Activated naive CD8-positive, alpha-beta T cell treated with anti-CD3 and anti-CD28 coated beads, Interleukin-2, amount 50 U/mL, for 24 hours (primary cell): ENCODE measurements at places on chromosomes 11 and 22.

GRCh38 chr11:116473206-116473769 lies 299.5 kb downstream of the BUD13 start:
- no peak overlapping the region for H3K4me3 ChIP-seq
- DNase-seq, result no peak
- no peaks in the 10 kb centered on the region for H3K4me1 ChIP-seq
- H3K27ac ChIP-seq, result no peak overlapping the region

DNA sequence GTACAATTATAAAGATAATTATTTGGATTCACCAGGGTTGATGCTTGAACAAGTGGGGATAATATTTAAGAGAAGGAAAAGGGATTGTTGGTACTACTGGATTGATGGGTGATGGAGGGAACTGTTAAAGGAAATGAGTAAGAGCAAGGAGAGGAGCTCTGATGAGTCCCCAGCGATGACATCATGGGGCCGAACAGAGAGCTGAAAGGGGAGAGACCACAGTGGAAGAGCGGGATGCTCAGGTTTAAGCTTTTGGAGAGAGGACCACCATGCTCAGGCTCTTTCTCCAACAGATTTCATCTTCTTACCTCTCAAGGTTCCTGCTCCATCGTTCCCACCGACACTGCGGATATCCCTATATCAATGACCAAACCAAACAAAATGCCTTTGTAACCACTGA lies 568.7 kb downstream of the ETS1 start:
- H3K27me3 ChIP-seq, result peaks cover 3% of the 10 kb centered on the region
- H3K27ac ChIP-seq, result no peak overlapping the region
- H3K4me3 ChIP-seq, result no peak overlapping the region
- DNase-seq, result no peak
- H3K4me1 ChIP-seq, result peaks cover 3% of the 10 kb centered on the region

DNA sequence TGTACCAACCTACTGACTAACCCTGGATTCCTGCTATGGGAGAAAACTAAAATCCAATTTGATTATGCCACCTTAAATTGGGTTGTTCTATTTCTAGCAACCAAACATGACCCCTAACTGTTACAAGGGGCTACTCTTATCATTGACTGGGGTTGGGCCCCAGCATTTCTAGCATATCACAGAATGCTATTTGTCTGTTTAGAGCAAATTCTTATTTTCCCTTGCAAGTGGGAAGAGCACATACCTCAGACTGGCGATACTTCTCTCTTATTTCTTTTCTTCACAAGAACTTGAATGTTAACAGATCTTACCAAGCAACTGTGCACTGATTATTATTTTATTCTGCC lies 93.7 kb downstream of the C11orf58 start:
- no peaks in the 10 kb centered on the region for H3K36me3 ChIP-seq
- no peak for DNase-seq
- H3K4me3 ChIP-seq, result no peak overlapping the region
- H3K4me1 ChIP-seq, result peaks cover 6% of the 10 kb centered on the region
- no peak overlapping the region for H3K27ac ChIP-seq

GRCh38 chr11:134341805-134342571 lies 10.2 kb downstream of the GLB1L2 start:
- no peaks in the 10 kb centered on the region for H3K36me3 ChIP-seq
- H3K27me3 ChIP-seq, result no peaks in the 10 kb centered on the region
- no peak for DNase-seq
- no peaks in the 10 kb centered on the region for H3K4me1 ChIP-seq
- H3K27ac ChIP-seq, result no peak overlapping the region

- peaks cover 11% of the 10 kb centered on the region for H3K4me1 ChIP-seq
These were observed 1.4 kb downstream of the ARHGAP20 start for GRCh38 chr11:110710628-110711381.

GRCh38 chr11:2868506-2869133 lies 17.0 kb downstream of the CDKN1C start:
- no peak for DNase-seq
- peaks cover 56% of the 10 kb centered on the region for H3K27me3 ChIP-seq
- no peaks in the 10 kb centered on the region for H3K36me3 ChIP-seq
- no peak overlapping the region for H3K27ac ChIP-seq

DNA sequence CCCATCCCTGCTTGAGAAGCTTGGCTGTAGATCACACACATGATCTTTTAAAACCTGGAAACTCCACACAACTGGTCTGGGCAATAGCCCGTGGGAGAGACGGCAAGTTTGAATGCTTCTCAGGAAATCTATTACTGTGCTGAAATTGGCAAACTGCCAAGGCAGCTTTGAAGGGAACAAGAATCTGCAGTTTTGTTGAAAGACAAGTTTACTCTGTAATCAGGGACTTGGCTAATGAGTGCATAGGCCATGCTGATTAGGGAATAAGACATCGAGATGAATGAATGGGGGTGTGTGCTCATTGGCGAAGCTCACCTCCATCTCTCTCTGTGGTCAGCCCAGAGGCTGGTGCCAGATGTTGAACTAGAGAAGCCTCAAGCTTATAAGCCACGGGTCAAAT lies 218.8 kb downstream of the HIPK3 start:
- DNase-seq, result no peak
- no peaks in the 10 kb centered on the region for H3K36me3 ChIP-seq
- H3K4me1 ChIP-seq, result no peaks in the 10 kb centered on the region

- peak overlapping the region; percentile 92 for H3K4me3 ChIP-seq
- no peaks in the 10 kb centered on the region for H3K27me3 ChIP-seq
- peaks cover 65% of the 10 kb centered on the region for H3K4me1 ChIP-seq
- peaks cover 34% of the 10 kb centered on the region for H3K36me3 ChIP-seq
These were observed 709 bp downstream of the FTH1 start for GRCh38 chr11:61966734-61967115.

GRCh38 chr22:44369293-44369661 lies 56.5 kb upstream of the SHISAL1 start:
- no peaks in the 10 kb centered on the region for H3K36me3 ChIP-seq
- no peak overlapping the region for H3K4me3 ChIP-seq
- DNase-seq, result no peak
- H3K27ac ChIP-seq, result no peak overlapping the region
- H3K27me3 ChIP-seq, result peaks cover 1% of the 10 kb centered on the region

DNA sequence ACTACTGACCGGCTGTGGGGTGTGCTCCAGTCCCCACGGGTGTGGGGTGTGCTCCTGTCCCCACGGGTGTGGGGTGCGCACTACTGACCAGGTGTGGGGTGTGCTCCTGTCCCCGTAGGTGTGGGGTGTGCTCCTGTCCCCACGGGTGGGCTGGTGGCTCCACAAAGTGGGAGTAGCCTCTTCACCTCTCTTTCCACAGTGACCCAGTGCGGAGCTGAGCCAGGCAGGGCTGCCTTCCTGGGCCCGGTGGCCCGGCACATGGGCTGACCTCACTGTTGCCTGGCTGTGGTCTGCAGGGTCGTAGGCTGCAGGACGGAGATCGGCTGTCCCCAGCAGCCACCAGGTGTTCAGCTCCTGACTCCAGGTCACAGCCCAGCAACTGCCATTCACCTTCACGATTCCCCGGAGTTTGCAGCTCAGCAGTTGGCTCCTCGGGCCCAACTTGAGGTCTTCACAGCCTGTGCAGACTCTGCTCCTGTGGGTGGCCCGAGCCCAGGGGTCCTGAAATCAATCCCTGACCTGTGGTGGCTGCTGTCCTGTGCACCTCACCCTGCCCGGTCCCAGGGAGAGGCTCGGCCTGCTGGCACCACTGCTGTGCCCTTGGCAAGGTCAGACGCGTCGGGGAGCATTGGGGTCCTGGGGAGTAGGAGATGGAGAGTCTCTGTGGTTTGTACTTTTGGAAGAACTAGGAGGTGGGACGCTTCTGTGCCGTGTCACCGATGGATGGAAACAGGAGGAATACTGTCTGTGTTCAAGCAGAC lies 414.3 kb downstream of the TBC1D22A start:
- H3K27ac ChIP-seq, result no peak overlapping the region
- DNase-seq, result no peak
- H3K4me1 ChIP-seq, result no peaks in the 10 kb centered on the region
- no peaks in the 10 kb centered on the region for H3K27me3 ChIP-seq

DNA sequence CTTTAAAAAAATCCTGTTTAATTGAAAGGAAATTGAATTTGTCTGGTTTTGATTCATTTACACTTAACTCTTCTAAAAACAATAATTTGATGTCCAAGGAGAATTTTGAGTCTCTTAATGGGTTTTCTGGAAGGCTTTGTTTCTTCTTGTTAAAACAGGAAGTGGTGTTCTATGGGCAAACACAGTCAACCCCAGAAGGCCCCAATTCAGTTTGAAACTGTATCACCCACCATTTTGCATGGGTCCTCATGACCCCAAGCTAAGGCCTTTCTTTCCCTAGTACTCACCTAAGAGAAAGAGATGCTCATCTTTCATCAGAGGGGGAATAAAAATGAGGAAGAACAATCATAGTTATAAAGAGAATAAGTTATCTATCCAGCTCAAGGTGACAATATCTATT lies 10.6 kb downstream of the FLI1 start:
- no peaks in the 10 kb centered on the region for H3K27me3 ChIP-seq
- peaks cover 29% of the 10 kb centered on the region for H3K36me3 ChIP-seq
- no peak for DNase-seq
- peak overlapping the region; percentile 69 for H3K27ac ChIP-seq
- H3K4me3 ChIP-seq, result no peak overlapping the region

- H3K27me3 ChIP-seq, result peaks cover 2% of the 10 kb centered on the region
- no peak overlapping the region for H3K4me3 ChIP-seq
- no peak for DNase-seq
These were observed 68.6 kb upstream of the ATXN10 start for GRCh38 chr22:45602824-45603595.

GRCh38 chr22:27970596-27971220 lies 51.7 kb upstream of the PITPNB start:
- no peak for DNase-seq
- no peaks in the 10 kb centered on the region for H3K27me3 ChIP-seq
- H3K4me1 ChIP-seq, result no peaks in the 10 kb centered on the region
- H3K36me3 ChIP-seq, result no peaks in the 10 kb centered on the region
- H3K4me3 ChIP-seq, result no peak overlapping the region

GRCh38 chr11:108752297-108752751 lies 87.5 kb downstream of the DDX10 start:
- DNase-seq, result no peak
- H3K36me3 ChIP-seq, result peaks cover 11% of the 10 kb centered on the region
- H3K4me1 ChIP-seq, result peaks cover 36% of the 10 kb centered on the region
- H3K27me3 ChIP-seq, result no peaks in the 10 kb centered on the region
- H3K27ac ChIP-seq, result peak overlapping the region; percentile 14
- no peak overlapping the region for H3K4me3 ChIP-seq

- H3K27me3 ChIP-seq, result peaks cover 4% of the 10 kb centered on the region
- peak; percentile 38 for DNase-seq
- no peaks in the 10 kb centered on the region for H3K36me3 ChIP-seq
- H3K27ac ChIP-seq, result no peak overlapping the region
- no peak overlapping the region for H3K4me3 ChIP-seq
These were observed 21.1 kb upstream of the UPK3A start for GRCh38 chr22:45263463-45264269.

GRCh38 chr11:85595285-85595884 lies 31.8 kb downstream of the DLG2 start:
- no peaks in the 10 kb centered on the region for H3K27me3 ChIP-seq
- DNase-seq, result no peak
- H3K4me3 ChIP-seq, result no peak overlapping the region
- no peak overlapping the region for H3K27ac ChIP-seq
- H3K36me3 ChIP-seq, result no peaks in the 10 kb centered on the region

DNA sequence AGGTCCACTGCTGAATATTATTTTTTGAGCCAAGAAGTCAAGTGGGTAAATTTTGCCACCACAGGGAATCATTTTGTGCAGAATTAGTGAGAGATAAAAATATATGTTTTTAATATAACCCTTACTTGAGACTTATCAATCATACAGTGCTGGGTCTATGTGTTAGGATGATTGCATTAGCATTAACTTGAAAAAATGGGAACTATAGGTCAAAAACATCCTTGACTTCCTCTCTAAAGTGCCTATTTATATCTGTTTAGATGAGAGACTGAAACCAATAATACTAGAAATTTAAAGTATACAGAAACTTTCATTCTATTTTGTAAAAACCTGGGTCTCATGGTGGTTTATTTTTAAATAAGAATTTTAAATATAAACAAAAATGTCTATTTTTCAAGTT lies 65.1 kb upstream of the CARD18 start:
- no peaks in the 10 kb centered on the region for H3K36me3 ChIP-seq
- no peaks in the 10 kb centered on the region for H3K27me3 ChIP-seq
- H3K27ac ChIP-seq, result no peak overlapping the region

- peaks cover 2% of the 10 kb centered on the region for H3K4me1 ChIP-seq
- peak; percentile 26 for DNase-seq
- H3K4me3 ChIP-seq, result no peak overlapping the region
- H3K36me3 ChIP-seq, result peaks cover 3% of the 10 kb centered on the region
- H3K27ac ChIP-seq, result no peak overlapping the region
- no peaks in the 10 kb centered on the region for H3K27me3 ChIP-seq
These were observed 41.0 kb downstream of the TRAF6 start for GRCh38 chr11:36469063-36469462.

DNA sequence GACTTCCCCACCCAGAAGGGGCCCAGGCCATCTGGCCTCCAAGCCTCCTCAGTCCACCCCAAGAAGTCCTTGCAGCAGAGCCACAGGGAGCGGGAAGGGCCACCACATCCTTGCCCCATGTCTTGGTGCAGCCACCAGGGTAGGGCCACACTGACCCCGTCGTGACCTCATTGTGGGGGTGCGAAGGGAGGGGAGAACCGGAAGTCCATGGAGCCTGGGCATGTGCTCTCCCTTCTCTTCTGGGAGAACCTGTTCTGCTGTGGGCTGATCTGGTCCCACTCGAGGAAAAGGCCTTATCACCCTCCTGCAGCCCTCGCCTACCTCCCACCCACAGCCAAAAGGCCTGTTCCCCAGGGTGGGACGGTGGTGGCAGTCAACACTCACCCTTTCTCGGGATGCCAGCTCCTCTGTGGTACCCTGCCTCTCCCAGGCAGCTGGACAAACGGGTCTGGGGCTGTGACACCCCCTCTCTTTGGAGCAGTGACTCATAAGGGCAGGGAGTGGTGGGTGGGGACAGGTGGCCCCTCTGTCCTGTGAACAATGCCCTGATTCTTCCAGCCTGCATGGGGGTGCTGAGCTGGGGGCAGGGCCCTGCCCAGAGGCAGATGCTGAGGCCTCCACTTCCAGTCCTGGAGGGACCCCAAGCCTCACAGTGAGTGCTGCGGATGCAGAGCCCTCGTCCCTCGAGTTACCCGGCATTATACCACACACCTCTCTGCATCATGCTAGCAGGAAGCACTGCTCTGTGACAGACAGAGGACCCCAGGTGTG lies 14.6 kb upstream of the CTSD start:
- H3K36me3 ChIP-seq, result no peaks in the 10 kb centered on the region
- no peak overlapping the region for H3K4me3 ChIP-seq
- no peak overlapping the region for H3K27ac ChIP-seq
- no peak for DNase-seq
- peaks cover 5% of the 10 kb centered on the region for H3K4me1 ChIP-seq

DNA sequence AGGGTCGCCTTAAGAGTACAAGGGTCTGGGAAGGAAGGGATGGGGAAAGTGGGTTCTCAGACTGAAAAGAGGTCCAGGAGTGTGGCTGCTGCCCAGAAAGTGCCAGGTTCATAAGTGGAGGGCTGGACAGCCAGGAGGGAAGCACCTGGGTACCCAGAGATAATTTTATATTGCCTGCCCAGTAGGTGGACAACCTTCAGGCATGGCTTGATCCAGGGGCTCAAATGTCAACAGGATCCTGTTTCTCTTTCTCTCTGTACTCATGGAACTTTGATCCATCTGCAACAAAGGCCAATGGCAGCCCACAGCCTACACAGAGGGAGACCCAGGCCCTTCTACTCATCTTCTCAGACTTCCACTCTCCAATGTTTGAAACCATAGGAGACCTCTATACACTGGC lies 80.5 kb upstream of the GRK3 start:
- peaks cover 39% of the 10 kb centered on the region for H3K36me3 ChIP-seq
- no peak for DNase-seq
- H3K27ac ChIP-seq, result peak overlapping the region; percentile 82
- H3K27me3 ChIP-seq, result no peaks in the 10 kb centered on the region

- no peaks in the 10 kb centered on the region for H3K36me3 ChIP-seq
- no peak for DNase-seq
- H3K4me3 ChIP-seq, result no peak overlapping the region
- H3K27me3 ChIP-seq, result no peaks in the 10 kb centered on the region
These were observed 10.2 kb upstream of the ALG8 start for GRCh38 chr11:78149646-78150045.
